ENCODE measurements at places on chromosomes 7 and 10. TPM values are rescaled to one million over a fixed set of nuclear protein-coding genes. Genes with fewer than 3 reads are reported as not detected.

ASIC3 gene
- 16.8 TPM for total RNA-seq

TMEM130 gene
- not detected for total RNA-seq

TUBB8 gene
- not detected for total RNA-seq

DNA sequence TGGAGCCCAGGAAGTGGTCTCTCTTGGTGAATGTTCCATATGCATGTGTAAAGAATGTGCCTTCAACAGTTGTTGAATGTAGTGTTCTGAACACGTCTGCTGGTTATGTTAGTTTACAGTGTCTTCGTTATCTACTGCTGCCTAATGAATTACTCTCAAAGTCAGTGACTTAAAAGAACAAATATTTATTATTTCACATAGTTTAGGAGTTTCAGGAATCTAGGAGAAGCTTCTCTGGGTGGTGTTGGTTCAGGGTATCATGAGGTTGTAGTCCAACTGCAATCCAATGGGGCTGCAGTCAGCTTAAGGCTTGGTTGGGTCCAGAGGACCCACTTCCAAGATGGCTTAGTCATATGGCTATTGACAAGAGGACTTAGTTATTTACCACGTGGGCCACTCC lies 36.6 kb upstream of the IGFBP3 start:
- no peak for DNase-seq

- peak; percentile 65 for DNase-seq
These were observed at the start of gene AMPH for GRCh38 chr7:38630720-38631673. AMPH (minus strand) TSS chr7:38631373; CDS start chr7:38631351, 22 bp downstream.

DNA sequence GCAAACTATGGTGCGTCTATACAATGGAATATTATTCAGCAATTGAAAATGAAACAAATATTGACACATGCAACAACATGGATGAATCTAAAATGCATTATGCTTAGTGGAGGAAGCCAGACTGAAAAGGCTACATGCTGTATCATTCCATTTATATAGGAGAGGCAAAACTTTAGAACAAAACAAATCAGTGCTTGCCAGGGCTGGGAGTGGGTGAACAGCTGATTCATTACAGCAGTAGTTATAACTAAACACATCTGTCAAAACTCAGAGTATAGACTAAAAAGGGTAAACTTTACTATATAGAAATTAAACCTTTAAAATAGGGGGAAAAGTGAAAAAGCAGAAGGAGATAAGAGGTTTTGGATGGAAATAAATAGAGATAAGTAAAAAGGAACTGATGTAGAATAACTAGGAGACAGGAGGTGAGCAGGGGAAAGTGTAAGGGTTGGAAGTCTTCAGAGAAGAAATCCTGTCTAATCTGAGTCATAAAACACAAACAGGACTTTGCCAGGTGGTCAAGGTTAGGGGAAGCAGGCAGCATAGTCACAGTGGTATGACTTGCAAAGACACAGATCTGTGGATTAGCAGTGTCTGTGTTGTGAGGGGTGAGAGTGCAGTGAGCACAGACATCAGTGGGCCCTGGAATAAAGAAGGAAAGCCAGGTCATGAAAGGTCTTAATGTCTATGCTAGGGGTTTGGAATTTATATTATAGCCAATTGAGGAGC lies 349.8 kb downstream of the PHTF2 start:
- DNase-seq, result no peak
